Effector CD4-positive, alpha-beta T cell (primary cell): ENCODE measurements at places on chromosomes 1 and 21.
A peak's percentile ranks its signal among the peaks of the same experiment; 100 is the strongest.

GRCh38 chr1:147754661-147755060 lies 5.7 kb downstream of the GJA5 start:
- no peak for DNase-seq

GRCh38 chr1:39816415-39817090 lies 27.9 kb upstream of the BMP8B start:
- DNase-seq, result peak; percentile 56

DNA sequence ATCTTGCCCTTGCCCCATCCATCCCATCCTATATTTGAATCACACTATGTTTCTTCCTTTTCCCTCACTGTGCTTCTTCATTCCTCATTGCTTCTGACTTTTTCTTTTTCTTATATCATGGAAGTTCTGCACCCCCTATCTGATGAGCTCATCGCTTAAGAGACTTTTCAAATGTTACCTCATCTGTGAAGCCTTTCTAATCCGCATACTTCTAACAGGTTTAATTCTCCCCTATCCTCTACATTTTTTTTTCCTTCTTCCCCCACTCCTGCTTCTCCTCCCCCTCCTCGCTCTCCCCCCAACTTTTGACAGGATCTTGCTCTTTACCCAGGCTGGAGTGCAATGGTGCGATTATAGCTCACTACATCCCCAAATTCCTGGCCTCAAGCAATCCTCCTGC lies 39.5 kb downstream of the OSBPL9 start:
- DNase-seq, result no peak

- DNase-seq, result no peak
These were observed 154.2 kb upstream of the RUNX1 start for GRCh38 chr21:35203093-35203977.

DNA sequence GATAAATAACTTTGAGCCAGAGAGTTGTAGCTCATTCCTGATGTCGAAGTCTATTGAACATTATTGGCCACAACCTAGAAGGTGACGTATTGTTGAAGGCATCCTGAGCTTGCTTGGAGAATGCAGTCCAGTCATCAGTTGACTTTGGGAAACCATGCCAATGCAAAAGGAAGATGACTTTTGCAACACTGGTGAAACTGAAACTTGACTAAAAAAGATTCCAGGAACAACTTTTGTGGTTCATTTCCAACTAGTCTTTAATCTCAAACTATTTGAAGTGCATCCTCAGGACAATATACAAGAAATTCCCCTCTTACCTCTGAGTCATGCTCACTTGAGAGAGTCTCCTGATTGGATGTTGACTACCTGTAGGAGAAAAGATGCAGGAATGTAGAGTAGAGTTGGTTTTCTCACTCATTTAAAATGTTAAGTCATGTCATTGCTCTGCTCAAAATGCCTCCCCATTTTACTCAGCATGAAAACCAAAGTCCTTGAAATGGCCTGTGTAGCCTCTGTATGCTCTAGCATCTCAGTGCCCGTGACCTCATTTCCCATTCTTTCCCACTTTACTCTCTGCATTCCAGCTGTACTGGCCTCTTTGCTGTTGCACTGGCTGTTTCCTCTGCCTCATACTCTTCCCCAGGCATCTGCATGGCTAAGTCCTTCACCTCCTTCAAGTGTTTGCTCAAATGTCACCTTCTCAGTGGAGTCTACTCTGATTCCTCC lies 24.4 kb upstream of the LEPR start:
- no peak for DNase-seq

- no peak for DNase-seq
These were observed 8.0 kb downstream of the ALPL start for GRCh38 chr1:21517161-21517589.

DNA sequence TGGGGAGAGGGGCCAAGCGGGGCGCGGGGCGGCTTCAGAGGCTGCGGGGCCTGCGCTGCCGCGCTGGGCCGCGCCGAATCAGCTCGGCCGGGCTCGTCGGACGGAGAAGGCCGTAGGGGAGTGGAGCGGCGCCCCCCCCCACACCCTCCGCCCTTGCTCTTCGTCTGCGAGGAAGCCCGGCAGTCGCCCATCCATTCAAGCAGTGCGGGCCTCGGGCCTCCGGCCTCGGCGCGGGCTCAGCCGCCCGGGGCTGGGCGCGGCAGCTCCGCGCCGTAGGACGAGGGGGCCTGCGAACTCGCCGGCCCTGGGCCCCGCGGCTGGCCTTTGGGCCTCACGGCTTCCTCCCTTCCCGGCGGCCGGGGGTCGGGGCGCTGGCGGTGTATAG lies 564 bp downstream of the CTPS1 start:
- no peak for DNase-seq

DNA sequence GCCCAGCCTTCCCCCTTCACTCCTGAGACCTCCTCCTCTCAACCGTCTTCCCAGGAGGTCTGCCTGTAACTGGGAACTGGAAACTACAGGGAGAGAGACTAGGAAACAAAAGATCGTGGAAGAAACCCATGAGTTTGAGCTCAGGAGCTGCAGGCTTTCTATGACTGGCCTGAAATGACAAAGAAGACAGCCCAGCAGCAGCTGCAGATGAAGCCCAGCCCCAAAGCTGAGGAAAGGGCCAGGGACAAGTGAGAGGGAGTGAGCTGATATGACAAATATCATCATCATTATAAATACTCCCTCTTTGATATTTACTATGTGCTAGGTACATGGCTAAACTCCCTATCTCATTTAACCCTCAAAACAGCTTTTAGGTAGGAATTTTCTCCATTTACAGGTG lies 142.6 kb upstream of the CTTNBP2NL start:
- no peak for DNase-seq

DNA sequence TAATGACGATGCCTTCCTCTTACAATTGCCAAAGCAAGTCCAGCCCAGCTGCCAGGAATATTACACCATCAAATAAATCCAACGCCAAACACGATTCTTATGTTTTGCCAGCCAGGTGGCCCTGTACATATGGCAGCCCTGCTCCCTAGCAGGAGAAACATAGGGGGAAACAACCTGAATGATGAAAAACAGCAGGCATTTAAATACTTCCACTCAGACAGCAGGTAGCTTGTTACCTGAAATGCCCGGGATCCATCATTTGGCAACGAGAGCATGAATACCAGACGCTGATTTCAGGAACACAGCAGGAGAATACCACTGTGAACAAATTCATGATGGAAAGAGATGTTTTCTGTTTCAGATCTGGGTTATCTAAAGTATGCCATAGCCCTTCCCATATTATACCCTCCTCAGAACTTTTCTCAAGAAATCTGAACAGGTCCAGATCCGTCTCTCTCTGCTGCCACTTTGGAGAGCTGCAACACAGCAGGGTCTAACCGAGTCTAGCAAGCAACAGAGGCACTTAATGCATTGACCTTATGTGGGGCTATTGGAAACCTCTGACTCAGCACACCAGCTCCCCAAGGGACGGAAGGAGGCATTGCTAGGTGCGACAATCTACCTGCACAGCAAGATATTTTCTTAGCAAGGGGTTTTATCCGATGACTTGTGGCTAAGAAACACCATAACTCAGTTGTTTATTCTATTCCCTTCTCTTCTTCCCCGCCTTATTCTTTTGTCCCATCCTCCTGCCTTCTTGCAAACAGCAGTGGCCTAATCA lies 166.3 kb downstream of the BARHL2 start:
- DNase-seq, result no peak

- no peak for DNase-seq
These were observed 75.6 kb downstream of the SYT6 start for GRCh38 chr1:114078116-114078515.

- no peak for DNase-seq
These were observed 17.3 kb upstream of the TRIM67 start for GRCh38 chr1:231144416-231145193.

GRCh38 chr21:43965911-43966585 lies 46.1 kb upstream of the TRAPPC10 start:
- DNase-seq, result no peak

- DNase-seq, result no peak
These were observed 30.9 kb downstream of the MAPKAPK2 start for GRCh38 chr1:206715552-206716158.

DNA sequence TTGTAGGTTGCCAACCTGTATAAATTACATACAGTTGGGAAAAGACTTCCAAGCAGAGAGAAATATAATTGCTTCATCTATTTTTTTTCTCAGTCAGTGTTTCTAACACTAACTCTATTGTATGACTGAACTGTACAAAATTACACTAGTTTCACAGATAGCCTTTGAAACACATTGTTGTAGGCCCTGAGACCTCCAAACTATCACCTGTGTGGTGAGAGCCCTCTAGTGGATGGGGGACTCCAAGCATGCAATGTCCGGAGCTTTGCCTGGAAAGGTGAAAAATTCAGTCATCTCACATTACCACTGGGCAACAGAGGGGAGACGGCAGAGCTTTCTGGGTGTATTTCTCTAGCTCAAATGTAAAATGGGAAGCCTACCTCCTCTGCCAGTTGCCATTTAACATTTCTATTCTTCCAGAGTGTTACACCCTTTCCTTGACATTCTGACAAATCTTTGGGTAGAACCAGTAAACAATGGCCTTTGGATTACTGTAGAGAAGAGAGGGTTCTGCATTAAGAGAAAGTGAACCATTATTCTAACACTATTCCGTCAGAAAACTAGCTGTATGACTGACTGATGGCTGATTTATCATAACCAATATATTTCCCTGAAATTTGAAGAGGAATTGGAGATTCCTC lies 212.2 kb downstream of the LYPLAL1 start:
- no peak for DNase-seq

DNA sequence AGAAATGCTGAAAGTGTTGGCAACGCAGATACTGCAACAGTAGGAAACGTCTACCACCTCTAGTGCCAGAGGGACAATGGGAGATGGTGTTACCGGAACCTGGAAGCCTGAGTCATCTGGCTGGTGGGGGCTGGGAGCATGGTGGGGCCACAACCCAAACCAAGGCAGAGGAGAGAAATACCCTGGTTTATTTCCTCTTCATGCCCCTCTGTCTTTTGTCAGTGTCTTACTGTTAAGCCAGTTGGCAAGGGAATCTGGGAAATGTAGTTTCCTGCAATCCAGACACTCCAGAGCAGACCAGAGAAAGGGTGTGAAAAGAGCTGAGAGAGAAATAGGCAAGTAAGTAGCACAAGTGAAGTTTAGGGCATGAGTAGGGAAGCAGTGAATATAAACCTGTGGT lies 14.8 kb downstream of the DNTTIP2 start:
- no peak for DNase-seq

- no peak for DNase-seq
These were observed 118.0 kb upstream of the MARK1 start for GRCh38 chr1:220409771-220410595.

DNA sequence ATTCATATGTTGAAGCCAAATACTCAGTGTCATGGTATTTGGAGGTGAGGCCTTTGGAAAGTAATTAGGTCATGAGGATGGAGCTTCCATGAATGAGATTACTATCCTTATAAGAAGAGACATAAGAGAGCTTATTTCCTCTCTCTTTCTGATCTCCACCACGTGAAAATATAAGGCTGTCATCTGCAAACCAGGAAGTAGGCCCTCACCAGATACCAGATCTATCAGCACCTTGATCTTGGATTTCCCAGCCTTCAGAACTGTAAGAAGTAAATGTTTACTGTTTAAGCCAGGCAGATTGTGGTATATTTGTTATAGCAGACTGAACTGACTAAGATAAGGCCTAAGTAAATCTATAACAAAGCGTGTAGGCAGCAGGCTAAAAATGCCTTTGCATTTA lies 25.3 kb downstream of the RBM11 start:
- DNase-seq, result no peak

DNA sequence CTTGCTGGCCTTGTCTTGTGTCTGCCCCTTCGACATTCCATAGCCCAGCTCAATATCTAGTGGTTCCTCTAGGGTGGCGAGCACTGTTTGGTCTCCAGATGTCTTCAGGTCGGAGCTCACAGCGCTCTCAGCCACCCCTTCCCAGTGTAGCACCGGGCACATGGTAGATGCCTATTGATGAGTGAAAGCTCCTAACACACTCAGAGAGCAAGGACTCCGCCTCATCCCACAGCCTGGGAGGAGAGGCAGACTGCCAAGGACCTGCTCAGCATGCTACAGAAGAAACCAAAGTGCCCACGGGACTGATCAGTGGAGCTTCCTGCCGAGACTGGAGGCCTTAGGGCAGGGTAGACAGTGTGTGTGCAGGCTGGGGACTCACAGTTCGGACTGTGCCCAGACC lies 10.9 kb downstream of the PCSK9 start:
- no peak for DNase-seq

DNA sequence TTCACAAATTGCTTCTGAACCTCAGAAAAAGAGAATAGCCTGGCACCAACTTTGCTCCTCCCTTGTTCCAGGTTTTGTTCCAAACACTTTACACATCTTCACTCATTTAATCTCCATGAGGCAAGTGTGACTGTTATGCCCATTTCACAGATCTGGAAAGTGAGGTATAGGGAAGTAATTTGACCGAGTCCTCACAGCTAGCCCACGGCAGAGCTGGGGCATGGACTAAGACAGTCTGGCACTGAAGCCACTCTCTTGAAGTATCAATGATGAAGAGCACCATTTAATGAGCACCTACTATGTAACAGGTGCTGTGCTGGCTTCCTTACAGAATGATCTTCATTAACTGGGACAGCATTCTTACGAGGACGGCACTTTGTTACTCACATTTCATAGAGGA lies 19.0 kb downstream of the C1QB start:
- DNase-seq, result no peak

DNA sequence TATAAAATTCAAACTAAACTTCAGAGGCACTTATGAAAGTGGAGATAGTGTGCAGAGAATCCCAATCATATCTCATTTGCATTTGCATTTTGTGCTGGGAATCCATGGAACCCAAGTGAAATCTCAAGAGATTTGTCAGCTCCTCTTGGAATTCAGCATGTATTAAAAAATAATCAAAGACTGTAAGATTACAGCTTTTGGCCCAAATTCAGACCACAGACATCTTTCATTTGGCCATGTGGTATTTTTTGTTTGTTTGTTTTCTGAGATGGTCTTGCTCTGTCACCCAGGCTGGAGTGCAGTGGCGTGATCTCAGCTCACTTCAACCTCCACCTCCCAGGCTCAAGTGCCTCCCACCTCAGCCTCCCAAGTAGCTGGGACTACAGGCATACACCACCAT lies 3.8 kb upstream of the CACYBP start:
- no peak for DNase-seq

- DNase-seq, result no peak
These were observed 16.9 kb upstream of the DMRTB1 start for GRCh38 chr1:53442299-53442698.

DNA sequence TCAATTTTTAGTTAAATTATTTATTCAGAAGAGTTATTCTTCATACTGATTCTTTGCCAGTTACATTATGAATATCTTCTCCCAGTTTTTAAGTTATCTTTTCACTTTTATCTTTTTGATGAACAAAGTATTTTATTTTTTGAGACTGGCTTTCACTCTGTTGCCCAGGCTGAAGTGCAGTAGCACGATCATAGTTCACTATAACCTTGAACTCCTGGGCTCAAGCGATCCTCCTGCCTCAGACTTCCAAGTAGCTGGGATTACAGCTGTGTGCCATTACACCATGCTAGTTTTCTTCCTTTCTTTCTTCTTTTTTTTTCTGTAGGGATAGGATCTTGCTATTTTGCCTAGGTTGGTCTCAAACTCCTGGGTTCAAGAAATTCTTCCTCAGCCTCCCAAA lies 3.5 kb downstream of the GORAB start:
- DNase-seq, result no peak

GRCh38 chr1:246949956-246950355 lies 18.2 kb upstream of the AHCTF1 start:
- DNase-seq, result no peak

GRCh38 chr1:86754265-86754974 lies 50.0 kb downstream of the SH3GLB1 start:
- no peak for DNase-seq
